ENCODE measurements at places on chromosomes 1 and 21.

GRCh38 chr1:119279456-119280381, 88.9 kb upstream of the HAO2 start:
- DNase-seq, result no peak

GRCh38 chr1:179923029-179923428, 31.6 kb upstream of the CEP350 start:
- DNase-seq, result no peak

DNA sequence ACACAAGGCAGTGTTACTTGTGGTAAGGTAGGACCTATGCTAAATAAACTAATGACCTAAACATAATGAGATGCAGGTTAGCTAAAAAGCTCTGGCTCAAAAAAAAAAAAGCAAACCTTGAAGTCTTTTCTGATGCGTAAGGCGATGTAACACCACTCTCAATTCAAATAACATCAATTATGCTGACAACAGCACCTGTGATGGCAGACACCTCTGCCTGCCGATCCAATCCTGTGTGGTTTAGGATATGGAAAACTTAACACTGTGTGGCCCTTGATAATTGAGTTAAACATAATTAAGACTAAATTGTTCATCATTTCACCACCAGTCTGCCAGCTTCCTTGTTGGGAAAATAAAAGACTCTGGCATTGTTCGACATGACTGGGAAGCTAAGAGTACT, 9.1 kb downstream of the RPAP2 start:
- DNase-seq, result no peak

DNA sequence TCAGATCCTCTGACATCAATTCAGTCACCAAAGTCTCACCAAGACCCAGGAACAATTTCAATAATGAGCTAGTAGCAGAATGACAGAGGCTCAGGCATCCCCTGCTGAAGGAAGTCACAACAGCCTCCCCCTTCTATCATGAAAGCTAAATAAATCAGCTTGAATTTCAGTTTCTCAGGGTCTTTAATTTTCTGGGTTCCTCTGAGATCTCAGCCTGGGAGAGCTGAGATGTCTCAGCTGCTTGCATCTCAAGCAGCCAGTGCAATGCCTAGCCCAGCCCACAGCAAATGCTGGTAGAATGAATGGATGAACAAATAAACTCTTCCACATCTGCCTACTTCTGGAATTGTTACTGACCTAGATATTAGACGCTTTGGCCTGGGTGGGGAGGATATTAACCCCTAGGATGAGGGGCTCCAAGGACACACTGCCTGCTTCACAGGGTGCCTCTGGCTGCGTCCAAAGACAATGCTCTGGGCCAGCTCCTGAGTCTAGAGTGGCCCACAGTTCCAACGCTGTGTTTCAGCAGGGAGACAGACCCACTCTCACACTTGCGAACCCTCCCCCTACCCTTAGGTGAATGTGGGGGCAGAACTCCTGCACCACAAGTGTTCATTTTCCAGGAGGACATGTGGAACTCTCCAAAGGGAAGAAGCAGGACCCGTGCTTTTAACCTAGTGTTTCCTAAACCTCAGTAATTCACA, 11.2 kb upstream of the LORICRIN start:
- no peak for DNase-seq

- DNase-seq, result no peak
These were observed 37.2 kb upstream of the SLC9A1 start for GRCh38 chr1:27192039-27192529.

GRCh38 chr21:29105218-29105617, 25.2 kb upstream of the MAP3K7CL start:
- no peak for DNase-seq

DNA sequence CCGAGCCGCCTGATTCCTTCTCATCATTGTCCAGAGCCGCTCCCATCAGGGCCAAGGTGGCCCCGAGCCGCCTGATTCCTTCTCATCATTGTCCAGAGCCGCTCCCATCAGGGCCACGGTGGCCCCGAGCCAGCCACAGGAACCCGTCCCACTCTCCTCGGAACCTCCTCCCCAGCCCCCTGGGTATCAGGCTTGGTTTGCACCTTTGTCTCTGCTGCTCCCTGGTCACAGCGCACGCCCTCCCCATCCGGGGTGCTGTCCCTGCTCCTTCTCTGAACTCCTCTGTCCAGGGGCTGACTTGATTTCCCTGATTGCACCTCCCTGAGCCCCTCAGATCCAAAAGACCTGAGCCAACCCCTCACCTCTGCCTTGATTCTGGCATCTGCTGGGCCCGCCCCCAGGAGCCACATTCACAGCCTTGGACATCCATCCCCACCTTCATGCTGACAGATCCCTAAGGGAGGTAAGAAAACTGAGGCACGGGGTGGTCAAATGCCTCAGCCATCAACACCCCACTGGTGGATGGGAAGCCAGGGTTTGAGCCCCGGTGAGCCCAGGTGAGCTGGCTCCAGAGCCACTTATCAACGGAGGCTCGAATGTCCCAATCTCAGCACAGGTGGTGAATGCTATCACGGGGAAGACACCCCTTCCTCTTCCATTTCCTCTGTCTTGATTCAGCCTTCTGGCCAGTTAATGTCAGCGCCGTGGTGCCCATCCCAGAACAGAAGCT, 25.6 kb upstream of the COL18A1 start:
- no peak for DNase-seq

DNA sequence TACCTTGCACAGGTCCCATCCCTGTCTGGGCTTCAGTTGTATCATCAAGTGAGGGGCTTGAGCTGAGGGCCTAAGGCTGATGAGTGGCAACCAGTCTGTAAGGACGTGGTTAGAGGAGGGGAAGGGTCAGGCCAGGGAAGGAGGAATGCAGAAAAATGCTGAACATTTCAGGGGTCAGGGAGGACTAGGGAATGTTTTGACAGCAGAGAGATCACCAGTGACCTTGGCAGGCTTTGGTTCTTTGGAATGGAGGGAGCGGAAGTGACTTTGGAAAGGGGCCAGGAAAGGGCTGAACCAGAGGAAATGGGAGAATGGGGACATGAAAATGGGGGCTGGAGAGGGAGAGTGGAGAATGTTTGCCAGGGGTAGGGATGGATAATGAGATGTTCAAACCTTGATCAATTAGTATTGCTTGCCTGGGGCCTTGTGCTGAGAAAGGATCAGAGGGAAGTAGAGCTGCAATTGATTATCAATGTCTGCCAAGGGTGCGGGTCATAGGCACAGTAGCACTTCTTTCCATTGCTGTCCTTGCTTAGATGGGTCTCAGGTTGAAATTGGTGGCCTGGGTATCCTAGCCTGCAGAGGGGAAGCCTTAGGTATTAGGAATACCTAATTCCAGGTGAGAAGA, 7.4 kb downstream of the LDLRAP1 start:
- DNase-seq, result no peak

DNA sequence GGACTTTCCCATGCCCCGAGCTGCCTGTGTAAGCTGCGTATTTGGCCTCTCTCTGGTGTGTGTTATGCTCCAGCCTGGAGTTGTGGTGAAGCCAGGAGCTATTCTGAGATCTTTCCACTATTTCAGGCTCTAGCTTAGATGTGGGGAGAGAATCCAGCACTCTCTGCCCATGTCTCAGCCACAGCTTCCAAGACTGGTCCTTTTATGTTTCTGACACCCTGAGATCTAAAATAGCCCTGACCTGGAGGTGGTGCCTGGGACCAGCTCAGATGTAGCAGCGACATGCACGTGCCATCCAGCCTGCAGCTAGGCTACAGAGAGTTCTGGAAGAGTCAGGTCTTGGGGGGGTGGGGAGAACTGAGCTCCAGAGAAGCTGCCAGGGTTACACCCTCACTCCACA, 76.5 kb downstream of the TENT5C start:
- no peak for DNase-seq

GRCh38 chr1:100769906-100770646, 50.5 kb downstream of the VCAM1 start:
- DNase-seq, result no peak

- DNase-seq, result no peak
These were observed 29.6 kb upstream of the NPPB start for GRCh38 chr1:11888206-11888876.

GRCh38 chr1:96472471-96472870, 249.1 kb upstream of the PTBP2 start:
- DNase-seq, result no peak

DNA sequence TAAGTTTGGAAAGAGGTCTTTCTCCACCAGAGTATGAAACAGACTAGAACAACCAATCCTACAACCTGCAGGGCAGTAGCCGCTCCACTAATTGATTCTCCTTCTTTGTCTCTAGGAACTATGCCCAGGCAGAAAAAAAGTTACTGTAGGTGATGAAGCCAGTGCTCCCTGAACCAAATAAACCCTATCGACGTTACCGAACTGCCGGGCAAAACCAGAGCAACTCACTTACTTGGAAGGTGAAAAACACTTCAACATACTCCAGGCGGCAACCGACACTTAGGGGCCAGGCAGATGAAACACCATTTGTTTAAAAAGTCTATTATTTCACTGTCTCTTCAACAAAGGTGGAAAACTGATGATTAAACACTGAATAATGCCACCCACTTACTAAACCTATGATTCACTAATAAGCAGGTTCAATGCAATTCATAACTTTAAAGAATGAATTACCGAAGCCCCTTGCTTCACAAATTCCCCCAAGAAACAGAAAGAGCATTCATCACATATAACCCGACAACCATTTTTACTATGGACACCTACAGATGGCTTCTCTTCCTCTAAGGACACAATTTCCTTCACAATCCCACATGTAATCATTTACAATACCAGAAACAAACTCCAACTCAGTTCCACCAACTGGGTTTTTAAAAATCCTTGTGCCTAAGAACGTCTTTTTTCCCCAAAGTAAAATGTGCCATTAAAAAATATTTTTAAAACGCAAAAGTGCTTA, 1.6 kb downstream of the NRIP1 start:
- peak; percentile 7 for DNase-seq

GRCh38 chr1:246591047-246591446, 24.8 kb downstream of the CNST start:
- no peak for DNase-seq

GRCh38 chr1:67752306-67752705, 67.3 kb downstream of the GADD45A start:
- DNase-seq, result no peak

DNA sequence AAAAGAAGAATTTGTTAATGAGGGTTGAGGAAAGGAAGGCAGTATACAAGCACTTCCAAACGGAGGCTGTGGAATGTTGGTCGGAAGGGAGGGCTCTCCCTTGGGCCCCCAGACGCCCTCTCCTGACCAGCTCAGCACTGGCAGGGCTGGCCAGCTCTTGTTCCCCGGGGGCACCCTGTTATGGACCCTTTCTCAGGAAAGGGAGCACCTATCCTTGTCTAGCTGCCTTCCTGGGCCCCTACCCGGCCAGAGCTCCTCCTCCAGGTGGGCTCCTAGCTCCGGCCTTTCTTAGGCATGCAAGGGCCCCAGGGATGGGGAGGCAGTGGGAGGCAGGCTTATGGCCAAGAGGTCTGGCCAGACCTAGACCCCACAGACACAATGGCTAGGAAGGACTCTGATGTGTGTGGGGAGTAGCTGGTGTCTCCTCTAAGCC, 926 bp downstream of the BLACAT1 start:
- DNase-seq, result no peak

DNA sequence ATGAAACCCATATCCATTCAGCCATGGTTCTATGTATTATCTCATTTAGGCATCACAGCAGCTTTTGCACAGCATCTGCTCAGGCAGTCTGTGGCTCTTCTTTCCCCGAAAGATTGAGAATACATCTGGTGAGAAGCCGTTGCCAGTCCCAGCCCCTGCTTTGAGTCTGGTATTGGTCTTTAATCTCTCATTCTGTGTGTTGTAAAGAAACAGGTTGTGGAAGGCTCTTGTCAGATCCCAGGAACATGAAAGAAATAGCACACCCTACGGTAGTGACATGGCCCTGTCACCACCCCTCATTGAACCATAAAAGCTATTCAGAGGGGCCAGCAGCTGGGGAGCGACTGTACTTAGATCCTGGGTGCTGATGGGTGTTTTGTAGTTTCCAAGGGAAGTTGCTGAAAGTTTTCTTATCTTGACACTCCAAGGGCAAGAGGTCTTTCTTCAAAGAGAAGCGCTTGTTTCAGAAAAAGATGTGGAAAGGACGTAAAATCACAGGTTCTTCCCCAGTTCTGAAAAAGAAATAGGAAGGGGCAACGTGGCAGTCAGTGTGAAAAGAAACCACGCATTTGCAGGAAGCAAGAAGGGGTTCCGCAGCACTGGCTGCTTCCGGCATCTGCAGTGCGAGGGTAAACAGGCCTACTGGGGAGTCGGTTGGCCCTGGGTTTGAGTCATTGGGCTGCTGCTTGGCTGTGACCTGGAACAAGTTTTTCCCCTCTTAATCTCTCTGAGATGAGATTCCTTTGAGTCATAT, 145.0 kb downstream of the DHRS3 start:
- peak; percentile 64 for DNase-seq

DNA sequence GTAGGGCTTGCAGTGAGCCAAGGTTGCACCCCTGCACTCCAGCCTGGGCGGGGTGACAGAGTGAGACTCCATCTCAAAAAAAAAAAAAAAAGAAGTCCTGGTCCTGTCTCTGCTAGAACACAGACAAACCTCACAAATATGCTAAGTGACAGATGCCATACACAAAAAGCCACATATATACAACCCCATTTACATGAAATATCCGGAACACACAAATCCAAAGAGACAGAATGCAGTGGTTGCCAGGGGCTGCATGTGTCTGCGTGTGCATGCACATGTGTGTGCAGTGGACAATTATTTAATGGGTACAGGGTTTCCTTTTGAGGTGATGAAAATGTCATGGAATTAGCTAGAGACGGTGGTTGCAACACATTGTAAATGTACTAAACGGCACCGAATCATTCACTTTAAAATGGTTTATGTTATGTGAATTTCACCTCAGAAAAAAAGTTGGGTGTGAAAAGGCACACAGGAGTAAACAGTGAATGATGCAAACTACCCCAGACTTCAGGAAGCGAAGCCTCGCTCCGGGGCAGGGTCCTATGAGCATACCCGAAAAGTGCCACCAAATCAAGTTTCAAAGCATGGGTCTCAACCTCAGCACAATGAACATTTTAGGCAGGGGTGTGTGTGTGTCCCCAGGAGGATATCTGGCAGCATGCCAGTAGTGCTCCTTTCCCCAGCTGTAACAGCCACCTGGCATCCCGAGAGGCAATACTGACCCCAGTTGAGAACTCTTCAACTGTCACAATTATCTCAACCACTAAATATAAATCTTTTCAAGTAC, 48.3 kb downstream of the GNB1 start:
- no peak for DNase-seq

GRCh38 chr1:84538599-84538998, 32.2 kb upstream of the GNG5 start:
- DNase-seq, result no peak
